IMR-90 (cell line): ENCODE measurements at places on chromosomes 11 and 22. TPM values are rescaled to one million over a fixed set of nuclear protein-coding genes. Genes with fewer than 3 reads are reported as not detected.

The PTPRCAP gene
- total RNA-seq: not detected in 2 replicates

The POU2AF2 gene
- total RNA-seq: not detected in 2 replicates

The KRTAP5-2 gene
- total RNA-seq: not detected in 2 replicates

The OR51L1 gene
- total RNA-seq: not detected in 2 replicates
